ENCODE measurements at places on chromosomes 4 and X. TPM values are rescaled to one million over a fixed set of nuclear protein-coding genes. Genes with fewer than 3 reads are reported as not detected.

DNA sequence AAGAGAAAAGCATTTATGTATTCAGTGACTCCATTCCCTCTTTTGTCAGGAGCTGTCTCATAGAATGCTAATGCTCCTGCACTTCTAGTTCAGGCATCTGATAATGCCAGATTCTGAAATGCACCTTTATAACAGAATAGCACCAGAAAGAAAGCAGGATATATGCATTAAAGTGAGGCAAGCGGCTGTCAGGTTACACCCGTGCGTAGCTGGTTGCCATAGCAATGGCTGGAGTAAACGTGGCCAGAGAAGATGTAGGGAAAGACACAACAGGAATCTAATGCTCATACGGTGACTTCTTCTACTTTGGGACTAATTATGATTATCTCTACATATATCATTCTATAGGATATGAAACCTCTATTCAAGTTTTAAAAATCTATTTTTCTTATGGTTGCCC, 5.9 kb downstream of the EMCN start:
- DNase-seq, result no peak

DNA sequence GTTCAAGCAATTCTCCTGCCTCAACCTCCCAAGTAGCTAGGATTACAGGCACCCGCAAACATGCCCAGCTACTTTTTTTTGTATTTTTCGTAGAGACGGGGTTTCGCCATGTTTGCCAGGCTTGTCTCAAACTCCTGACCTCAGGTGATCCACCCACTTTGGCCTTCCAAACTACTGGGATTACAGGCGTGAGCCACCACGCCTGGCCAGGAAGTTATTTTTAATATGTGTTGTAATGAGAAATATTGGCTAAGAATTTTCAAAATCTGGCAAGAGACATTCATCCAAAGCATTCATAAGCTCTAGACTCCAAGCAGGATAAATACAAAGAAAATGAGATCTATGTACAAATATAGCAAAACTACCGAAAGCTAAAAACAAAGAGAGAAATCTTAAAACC, 18.0 kb upstream of the METAP1 start:
- no peak for DNase-seq

The ACE2 gene
- 218 TPM for total RNA-seq

The KLHL4 gene
- total RNA-seq, result 7.4 TPM

Data from Peyer's patch (tissue), 4 donors.